Ovary (tissue), 10 donors: ENCODE measurements at places on chromosomes 16 and 17. TPM values are rescaled to one million over a fixed set of nuclear protein-coding genes. Genes with fewer than 3 reads are reported as not detected.

- no peaks in the 10 kb centered on the region for H3K36me3 ChIP-seq
- H3K4me1 ChIP-seq, result peaks cover 9% of the 10 kb centered on the region
- no peaks in the 10 kb centered on the region for H3K27me3 ChIP-seq
These were observed 62.0 kb upstream of the TEKT3 start for GRCh38 chr17:15403276-15403939.

- no peak overlapping the region for H3K4me3 ChIP-seq
- H3K27ac ChIP-seq, result no peak overlapping the region
- no peak for DNase-seq
- H3K4me1 ChIP-seq, result no peaks in the 10 kb centered on the region
These were observed 178.7 kb downstream of the FOXL1 start for GRCh38 chr16:86756882-86757703.

- H3K4me3 ChIP-seq, result no peak overlapping the region
- H3K27me3 ChIP-seq, result no peaks in the 10 kb centered on the region
- no peak overlapping the region for H3K27ac ChIP-seq
These were observed 5.7 kb downstream of the METRNL start for GRCh38 chr17:83085103-83085502.

Gene ENO3
- total RNA-seq, result 4.9 TPM

GRCh38 chr17:59329176-59330052 is 2.0 kb upstream of the YPEL2 start:
- no peaks in the 10 kb centered on the region for H3K27me3 ChIP-seq
- H3K4me1 ChIP-seq, result peaks cover 7% of the 10 kb centered on the region
- H3K36me3 ChIP-seq, result no peaks in the 10 kb centered on the region
- peak; percentile 67 for DNase-seq

Gene ODAD4
- total RNA-seq, result 1.4 TPM

DNA sequence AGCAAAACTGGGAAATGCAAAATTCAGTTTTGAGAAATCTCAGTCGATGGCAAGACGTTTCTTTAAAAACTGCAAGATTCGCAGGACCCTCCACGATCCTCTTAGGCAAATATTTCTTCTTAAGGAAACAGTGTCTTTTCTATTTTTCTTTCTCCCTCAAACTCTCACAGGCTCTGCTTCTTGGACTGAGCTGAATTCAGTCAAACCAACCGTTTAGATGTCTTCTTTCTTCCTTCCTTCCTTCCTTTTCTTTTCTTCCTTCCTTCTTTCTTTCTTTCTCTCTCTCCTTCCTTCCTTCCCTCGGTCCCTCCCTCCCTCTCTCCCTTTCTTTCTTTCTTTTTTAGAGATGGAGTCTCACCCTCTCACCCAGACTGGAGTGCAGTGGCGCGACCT is 67.2 kb upstream of the AXIN2 start:
- H3K27me3 ChIP-seq, result no peaks in the 10 kb centered on the region
- H3K4me1 ChIP-seq, result peaks cover 12% of the 10 kb centered on the region
- no peak overlapping the region for H3K27ac ChIP-seq
- DNase-seq, result no peak
- no peak overlapping the region for H3K4me3 ChIP-seq

Gene KRTAP4-3
- total RNA-seq, result not detected

DNA sequence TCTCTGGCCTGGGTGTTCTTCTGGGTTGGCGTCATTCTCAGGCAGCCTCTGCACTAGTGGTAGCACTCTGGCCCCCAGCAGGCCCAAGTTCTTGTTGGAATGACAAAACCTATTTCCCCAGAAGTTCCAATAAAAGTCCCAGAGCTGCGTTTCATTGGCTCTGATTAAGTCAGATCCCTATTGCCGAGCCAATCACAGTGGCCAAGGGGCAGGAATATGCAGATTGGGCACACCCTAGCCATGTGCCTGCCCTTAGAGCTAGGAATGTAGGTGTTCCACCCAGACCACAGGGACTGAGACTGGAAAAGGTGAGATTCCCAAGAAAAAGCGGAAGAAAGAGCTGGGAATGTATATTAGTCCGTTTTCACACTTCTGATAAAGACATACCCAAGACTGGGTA is 44.9 kb upstream of the POLR3E start:
- no peak overlapping the region for H3K4me3 ChIP-seq
- H3K27me3 ChIP-seq, result no peaks in the 10 kb centered on the region
- DNase-seq, result no peak
- H3K4me1 ChIP-seq, result no peaks in the 10 kb centered on the region
- no peak overlapping the region for H3K27ac ChIP-seq

DNA sequence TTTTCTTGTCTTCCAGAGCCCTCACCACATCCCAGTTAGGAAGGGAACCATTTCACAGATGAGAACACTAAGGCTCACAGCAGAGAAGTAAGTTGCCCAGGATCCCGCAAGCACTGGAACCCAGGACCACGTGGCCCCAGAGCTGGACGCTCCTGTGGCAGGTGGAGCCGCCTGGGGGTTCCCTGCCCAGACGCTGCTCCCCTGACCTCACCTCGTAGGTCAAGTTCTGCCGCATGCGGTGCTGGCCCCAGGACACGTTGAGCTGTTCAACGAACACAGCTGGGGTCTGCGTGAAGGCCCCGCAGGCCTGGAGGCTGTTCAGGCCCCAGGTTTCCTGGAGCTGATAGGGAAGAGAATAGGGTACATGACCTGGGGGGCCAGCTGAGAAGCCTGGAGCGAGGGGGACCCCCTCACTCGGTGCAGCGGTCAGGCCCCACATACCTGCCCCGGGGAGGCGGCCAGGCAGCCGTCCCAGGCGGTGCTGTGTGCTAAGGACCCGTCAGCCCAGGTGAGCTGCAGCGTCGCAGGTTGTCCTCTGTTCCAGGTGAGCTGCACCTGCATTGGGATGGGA is 54.1 kb downstream of the RMI2 start:
- no peak overlapping the region for H3K27ac ChIP-seq
- no peak for DNase-seq
- peaks cover 2% of the 10 kb centered on the region for H3K4me1 ChIP-seq
- H3K36me3 ChIP-seq, result no peaks in the 10 kb centered on the region

DNA sequence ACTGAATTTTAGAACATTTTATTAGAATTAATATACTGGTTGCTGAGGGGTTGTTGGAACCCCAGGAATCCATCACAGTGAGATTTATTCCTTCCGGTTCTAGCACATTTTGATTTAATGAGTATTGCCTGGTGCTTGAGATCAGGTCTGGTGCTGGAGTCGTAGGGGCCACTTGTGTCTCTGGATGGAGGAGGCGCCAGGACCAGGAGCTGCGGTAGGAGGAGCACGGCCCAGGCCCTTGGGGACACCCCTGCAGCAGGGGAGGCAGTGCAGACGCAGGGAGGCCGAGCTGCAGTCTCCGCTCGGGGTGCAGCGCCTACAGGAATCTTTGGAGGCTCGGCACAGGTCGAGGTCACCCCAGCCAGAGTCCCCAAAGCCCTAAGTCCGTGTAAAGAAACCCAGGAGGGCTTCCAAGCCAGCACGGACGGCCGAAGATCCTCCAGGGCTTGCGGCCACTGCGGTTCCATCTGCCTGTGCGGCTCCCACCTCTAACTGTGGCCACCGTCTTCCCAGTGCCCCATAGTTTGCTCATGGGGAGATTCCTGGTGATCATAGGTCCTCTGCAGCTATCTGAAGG is 66.2 kb upstream of the CREBBP start:
- no peak overlapping the region for H3K27ac ChIP-seq
- H3K4me1 ChIP-seq, result peaks cover 13% of the 10 kb centered on the region
- H3K36me3 ChIP-seq, result no peaks in the 10 kb centered on the region
- no peak for DNase-seq
- H3K27me3 ChIP-seq, result no peaks in the 10 kb centered on the region

GRCh38 chr17:27236717-27237315 is 57.1 kb upstream of the WSB1 start:
- peak; percentile 72 for DNase-seq
- no peak overlapping the region for H3K27ac ChIP-seq
- H3K36me3 ChIP-seq, result no peaks in the 10 kb centered on the region
- H3K27me3 ChIP-seq, result no peaks in the 10 kb centered on the region
- no peaks in the 10 kb centered on the region for H3K4me1 ChIP-seq

DNA sequence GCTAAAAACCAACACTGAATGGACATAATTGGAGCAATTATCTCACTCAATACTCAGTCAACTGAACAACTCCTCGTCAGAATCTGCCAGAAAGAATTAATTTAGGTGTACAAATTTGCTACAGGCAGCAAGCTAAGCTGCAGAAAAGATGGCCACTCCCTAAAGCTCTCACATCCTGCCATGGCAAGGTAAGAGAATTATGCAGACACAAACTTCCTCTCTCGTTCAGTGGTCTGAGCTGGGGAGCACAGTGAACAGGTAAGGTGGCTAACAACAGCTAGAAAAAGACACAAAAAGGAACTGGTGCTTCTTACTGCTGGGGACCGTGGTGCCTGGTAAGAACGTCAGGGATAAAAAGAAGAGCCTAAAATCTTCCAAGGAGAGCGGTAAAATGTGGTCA is 74.9 kb upstream of the BCAR1 start:
- no peaks in the 10 kb centered on the region for H3K36me3 ChIP-seq
- no peak overlapping the region for H3K27ac ChIP-seq
- no peak for DNase-seq
- no peaks in the 10 kb centered on the region for H3K27me3 ChIP-seq

DNA sequence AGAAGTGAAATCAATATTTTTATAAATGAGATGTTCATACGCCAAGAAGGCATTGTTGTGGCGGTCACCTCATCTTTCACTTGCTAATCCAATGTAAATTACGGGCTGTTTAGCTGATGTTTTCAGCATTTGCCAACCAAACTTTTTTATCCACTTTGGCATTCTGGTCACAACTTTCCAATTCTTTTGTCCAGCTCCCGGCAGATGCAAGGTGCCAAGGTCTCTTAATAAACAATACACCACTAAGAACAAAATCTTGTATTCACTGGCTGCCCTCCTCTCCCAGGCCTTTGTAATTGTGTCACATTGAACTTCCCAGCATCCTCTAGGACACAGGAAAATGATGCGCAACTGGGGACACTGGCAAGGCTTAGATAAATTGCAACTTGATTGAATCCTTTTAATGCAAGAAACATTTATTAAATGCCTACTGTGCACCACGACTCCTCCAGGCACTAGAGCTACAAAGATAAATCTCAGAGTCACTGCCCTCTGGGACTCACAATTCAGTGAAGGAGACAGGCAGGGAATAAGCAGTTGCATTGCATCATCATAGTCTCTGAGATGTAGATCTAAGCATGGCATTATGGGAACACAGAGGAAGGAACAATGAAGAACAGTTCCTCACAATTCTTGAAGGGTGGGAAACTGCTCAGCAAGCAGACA is 165.4 kb upstream of the C16orf82 start:
- H3K4me3 ChIP-seq, result no peak overlapping the region
- H3K27ac ChIP-seq, result no peak overlapping the region
- DNase-seq, result no peak
- no peaks in the 10 kb centered on the region for H3K27me3 ChIP-seq
- no peaks in the 10 kb centered on the region for H3K4me1 ChIP-seq

Gene SPEM3
- total RNA-seq, result not detected

DNA sequence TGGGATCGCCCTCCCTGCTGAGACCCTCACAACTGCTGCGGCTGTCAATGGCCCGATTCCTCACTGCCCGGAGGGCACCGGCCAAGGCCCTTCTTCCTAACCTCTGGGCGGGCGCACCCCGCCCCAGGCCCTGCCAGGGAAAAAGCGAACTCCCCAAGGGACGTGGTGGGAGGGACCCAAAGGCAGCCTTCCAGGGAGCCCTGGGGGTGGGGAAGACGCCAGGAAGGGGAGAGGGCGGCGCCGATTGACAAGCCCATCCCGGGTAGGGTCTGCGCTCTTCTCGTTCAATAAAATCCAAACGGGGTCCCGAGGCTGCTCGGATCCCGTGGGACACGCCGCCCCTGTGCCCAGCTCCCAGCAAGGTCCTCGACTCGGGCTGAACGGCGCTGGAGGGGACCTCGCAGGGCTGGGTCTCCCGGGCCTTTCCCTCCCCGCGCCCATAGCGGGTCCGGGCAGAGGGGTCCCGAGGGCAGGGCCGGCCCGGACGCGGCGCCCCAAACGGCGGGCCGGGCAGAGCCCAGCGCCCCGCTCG is 416 bp downstream of the KIFC3 start:
- peaks cover 11% of the 10 kb centered on the region for H3K4me1 ChIP-seq
- H3K4me3 ChIP-seq, result peak overlapping the region; percentile 47
- H3K27ac ChIP-seq, result peak overlapping the region; percentile 82
- H3K36me3 ChIP-seq, result no peaks in the 10 kb centered on the region
- DNase-seq, result peak; percentile 46
- no peaks in the 10 kb centered on the region for H3K27me3 ChIP-seq

DNA sequence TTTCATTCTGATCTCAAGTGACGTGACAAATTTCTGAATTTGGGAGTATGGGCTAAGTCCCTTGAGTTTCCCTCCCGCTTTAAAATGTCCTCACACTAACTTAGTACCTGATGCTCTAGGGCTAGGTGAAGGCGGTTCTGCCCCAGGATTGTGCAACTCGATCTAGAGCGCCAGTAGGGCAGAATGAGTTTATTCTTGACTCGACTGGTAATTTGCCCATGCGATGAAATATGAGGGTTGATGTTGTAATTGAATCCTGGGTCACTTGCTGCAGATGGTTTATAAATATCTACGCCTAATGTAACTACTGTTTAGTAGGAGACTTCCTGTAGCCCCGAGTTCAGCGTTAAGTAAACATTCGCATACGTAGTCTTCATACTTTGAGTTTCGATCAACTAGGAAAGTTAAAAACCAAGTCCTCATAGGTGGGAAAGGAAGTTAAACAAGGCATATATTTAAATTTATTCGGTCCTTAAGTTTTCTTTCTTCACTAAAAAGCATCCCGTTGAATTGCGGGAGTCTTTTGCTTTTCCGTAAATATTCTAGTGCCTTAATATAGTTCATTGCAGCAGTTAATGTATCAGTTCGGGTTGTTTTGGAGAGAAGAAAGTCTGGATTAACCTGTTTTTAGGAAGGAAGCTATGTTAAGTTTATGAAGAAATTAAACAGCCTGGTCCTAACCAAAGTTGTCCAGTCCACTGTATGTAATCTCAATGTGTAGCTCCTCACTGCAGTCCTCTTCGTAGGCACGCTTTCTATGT is 1.6 kb downstream of the CTCF start:
- peak overlapping the region; percentile 89 for H3K4me3 ChIP-seq
- DNase-seq, result no peak

Gene CSH1
- not detected for total RNA-seq

DNA sequence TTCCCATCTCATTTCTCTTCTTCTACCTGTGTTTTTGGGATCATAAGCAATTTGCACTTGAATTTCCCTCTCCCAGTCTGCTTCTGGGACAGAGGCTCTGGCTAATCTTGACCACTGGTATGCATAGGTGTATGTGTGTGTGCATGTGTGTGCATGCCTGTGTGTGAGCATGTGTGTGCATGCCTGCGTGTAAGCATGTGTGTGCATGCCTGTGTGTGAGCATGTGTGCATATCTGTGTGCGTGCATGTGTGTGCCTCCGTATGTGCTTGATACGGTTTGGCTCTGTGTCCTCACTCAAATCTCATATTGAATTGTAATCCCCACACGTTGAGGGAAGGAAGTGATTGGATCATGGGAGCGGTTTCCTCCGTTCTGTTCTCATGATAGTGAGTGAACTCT is 77.7 kb downstream of the HAPSTR1 start:
- no peaks in the 10 kb centered on the region for H3K27me3 ChIP-seq
- H3K4me1 ChIP-seq, result no peaks in the 10 kb centered on the region
- no peak overlapping the region for H3K27ac ChIP-seq
- DNase-seq, result no peak

Gene DUS1L
- 60.6 TPM for total RNA-seq
